ENCODE measurements at places on chromosomes 11 and 22.

DNA sequence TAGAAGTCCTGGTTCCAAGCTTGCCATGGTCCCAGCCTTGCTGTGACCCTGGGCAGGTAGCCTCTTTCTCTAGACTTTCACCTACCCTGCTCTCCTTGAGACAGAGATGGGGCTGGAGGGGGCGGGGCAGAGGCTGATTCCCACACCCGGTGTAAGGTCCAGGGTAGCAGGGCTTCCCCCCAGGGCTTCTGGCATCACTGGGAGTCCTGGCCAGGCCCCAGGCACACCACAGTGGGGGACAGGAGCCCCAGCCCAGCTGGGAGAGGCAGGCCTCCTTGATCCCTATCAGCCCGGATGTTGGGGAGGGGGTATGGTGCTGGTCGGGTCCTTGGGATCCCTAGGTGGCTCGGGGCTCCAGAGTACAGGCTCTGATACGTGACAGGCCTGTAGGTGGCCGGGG is 1.7 kb upstream of the NUDT8 start:
- no peak for DNase-seq

DNA sequence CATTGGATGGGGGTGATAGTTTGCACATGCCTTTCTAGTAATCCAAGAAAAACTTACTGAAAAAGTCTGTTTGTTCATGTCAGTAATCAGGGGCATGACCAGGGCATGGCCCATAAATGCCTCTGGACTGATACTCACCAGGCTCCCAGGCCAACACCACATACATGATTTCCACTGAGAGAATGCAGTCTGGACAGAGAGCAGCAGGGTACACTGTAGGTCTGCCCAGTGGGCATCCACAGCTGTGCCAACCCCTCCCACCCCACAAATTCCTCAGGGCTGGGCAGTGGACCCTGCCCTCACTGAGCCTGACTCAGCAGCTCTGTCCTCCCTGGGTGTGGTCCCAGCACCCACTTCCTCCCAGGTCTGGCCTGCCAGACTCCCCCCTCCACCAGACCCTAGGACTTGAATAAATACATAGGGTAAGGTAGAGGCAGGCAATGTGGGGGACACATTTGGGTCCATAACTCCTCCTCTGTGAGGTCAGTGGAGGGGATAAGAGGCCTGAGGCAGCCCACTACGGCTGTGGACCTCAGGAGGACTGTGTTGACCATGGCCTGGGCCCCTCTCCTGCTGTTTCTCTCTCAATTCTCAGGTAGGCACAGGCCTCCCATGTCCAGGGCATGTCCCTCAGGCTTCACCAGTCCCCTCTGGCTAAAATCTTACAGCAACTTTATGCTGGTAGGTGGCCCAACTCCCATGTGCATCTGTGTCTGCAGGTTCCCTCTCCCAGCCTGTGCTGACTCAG is 92.2 kb upstream of the TOP3B start:
- no peak for DNase-seq

GRCh38 chr11:16001899-16002426 is 354.4 kb downstream of the SOX6 start:
- DNase-seq = peak; percentile 96

DNA sequence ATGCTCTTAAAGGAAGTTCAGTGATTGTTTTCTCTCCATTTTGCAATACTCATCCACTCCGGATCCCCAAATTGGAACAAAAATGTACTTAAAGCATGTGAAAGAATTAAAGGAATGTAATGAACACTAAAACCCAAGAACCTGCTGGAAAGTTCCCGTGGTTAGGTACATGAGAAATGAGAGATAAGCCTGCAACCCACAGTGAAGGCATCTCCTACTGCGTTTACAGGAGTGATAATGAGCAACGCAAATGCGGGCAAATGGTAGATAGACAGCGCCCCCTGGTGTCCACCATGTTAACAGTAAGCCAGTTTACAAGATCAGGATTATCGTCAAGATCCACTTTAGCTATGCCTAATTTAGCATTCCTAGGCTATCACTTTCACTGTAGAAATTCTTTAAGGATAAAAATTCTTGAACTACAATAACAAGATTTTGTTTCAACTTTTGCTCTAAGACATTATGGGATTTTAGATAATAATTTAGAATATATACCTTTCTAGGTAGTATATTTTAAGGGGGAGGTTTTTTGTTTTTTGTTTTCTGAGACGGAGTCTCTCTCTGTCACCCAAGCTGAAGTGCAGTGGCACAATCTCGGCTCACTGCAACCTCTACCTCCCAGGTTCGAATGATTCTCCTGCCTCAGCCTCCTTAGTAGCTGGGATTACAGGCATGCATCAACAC is 29.9 kb downstream of the ALG9 start:
- DNase-seq = peak; percentile 94

DNA sequence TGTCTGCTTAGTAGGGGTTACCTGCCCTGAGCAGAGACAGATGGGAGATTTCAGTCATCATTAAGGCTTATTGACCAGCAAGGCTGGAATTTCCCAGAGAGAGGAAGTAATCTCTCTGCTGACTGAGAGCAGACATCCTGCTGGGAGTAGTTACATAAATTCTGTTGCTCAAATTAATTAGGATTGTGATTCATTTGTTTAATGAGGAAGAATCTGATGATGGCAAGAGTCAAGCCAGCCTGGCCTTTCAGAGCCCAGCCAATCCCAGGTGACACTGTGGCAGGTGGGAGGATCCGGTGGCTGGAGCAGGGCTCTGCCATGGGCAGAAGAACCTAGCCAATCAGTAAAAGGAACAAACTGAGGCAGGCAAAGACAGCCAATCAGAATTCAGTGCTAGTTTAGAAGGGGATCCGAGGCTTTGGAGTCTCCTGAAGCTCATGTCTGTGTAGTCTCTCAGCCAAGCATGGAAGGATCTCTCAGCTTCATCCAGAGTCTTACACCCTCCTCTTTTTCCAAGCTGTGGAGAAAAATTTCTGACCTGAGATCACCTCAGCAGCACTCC is 61.2 kb upstream of the CHST1 start:
- no peak for DNase-seq
